Occipital lobe (tissue), 3 donors: ENCODE measurements at places on chromosomes 5 and 9.

DNA sequence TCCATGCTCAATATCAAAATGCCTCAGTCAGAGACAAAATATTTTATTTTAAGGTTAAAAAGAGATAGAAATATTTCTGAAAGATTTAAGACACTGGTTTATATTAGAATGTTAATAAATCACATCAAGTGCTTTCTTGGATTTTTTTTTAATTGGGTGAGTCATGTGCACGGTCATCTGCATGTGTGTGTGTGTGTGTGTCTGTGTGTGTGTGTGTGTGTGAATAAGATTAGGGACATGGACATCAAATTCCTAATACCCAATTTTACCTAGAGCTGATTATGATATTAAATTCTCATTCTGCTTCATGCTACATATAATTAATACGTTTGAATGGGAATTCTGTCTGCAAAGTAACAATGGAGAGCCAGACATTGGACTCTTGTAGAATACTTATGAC is 122.9 kb downstream of the BASP1 start:
- no peak for DNase-seq

DNA sequence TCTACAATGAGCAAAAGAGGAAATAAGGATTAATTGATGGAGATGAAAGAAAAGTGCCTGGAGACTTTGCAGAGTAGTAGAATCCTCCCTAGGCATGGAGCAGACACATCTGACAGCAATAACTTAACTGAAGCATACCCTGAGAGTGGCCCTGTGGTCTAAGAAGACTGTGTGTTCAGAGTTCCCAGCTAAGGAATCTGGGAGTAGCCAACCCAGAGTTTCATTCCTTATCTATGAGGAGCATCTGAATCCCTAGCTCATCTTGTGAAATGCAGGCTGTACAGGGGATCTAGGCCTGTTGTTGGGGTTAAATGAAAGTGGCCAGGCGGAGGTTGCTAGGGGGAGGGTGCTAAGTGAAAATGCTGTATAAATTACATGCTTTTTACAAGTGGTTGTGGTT is 233.1 kb upstream of the FBXL7 start:
- DNase-seq = no peak

- DNase-seq = no peak
These were observed 1.3 kb downstream of the ADRB2 start for GRCh38 chr5:148827723-148828122.

DNA sequence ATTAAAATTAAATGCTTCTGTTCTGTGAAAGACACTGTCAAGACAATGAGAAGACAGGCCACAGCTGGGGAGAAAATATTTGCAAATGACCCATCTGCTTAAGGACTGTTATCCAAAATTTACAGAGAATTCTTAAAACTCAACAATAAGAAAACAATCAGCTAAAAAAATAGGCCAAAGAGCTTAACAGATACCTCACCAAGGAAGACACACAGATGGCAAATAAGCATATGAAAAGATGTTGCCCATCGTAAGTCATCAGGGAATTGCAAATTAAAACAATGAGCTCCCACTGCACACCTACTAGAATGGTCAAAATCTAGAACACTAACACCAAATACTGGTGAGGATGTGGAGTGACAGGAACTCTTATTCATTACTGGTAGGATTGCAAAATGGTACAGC is 10.3 kb downstream of the WNK2 start:
- no peak for DNase-seq

- DNase-seq = no peak
These were observed 88.5 kb downstream of the SUSD1 start for GRCh38 chr9:112086627-112087026.

DNA sequence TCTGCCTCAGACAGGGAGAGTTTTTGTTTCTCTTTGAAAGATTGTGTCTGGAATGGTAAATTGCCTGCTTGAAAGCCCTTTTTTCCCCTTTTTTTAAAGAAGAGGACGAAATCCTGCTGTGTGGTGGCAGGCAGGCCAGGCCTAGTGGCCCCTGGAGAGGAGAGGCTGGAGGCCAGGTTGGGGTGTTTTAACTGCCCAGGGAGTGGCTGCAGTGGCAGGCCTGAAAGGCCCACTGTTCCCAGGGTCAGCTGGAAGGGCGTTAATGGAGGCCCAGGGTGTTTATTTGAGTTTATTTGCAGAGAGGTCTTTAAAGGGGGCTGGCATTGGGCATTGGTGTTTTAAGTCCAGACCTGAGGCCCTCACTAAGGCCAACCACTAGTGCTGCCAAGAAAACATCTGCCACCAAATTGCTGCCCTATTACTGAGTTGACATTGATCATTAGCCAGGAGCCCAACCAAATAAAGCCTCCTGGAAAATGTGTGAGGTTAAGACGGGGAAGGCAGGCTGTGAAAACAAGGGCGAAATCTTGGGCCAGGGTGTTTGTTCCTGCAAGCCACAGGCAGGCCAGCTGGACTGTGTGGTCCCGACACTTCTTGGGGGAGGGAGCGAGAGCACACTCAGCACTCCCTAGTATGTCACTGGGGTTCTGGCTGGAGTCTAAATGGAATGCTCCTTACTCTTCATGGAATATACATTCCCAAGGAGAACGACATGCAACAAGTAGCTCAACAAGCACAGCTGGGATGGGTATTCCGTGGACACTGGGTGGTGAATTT is 5.0 kb downstream of the JADE2 start:
- DNase-seq = no peak

- no peak for DNase-seq
These were observed 31.7 kb upstream of the CSF1R start for GRCh38 chr5:150117945-150118560.

DNA sequence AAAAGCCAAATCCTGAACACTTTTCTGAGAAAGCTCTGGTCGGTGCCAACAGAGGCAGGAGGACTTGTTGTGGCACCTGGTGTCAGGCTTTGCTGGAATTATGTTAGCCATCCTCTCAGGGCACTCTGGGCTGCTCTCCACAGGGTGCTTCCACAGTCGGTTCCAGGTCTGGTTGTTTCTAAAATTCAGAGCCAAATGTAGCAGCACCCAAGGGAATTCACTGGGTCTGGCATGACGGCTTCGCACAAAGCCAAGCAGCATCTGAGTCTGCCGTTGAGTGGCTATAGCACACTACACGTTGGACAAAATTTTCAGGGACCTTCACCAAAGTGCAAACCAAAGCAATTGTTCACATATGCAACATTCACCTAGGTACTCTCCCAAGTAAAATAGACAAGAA is 110.2 kb downstream of the PJA2 start:
- no peak for DNase-seq

- no peak for DNase-seq
These were observed 54.1 kb downstream of the USP20 start for GRCh38 chr9:129889122-129889940.

DNA sequence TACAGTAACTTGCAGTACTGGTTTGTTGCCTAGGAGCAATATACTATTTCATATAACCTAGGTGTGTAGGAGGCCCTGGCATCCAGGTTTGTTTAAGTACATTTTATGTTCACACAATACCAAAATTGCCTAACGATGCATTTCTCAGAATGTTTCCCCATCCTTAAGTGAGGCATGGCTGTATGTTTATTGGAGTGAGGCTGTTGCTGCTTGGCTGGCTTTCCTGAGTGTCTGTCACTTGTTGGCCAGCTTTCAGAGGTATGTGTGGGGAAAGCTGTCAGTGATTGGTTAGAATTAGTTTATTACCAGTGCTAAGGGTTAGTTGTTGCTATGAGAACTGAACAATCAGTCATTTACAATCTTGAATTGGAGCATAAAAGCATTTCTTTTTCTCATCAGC is 154.1 kb upstream of the CDH12 start:
- DNase-seq = no peak

GRCh38 chr5:36826694-36827093 is 49.9 kb upstream of the NIPBL start:
- no peak for DNase-seq

DNA sequence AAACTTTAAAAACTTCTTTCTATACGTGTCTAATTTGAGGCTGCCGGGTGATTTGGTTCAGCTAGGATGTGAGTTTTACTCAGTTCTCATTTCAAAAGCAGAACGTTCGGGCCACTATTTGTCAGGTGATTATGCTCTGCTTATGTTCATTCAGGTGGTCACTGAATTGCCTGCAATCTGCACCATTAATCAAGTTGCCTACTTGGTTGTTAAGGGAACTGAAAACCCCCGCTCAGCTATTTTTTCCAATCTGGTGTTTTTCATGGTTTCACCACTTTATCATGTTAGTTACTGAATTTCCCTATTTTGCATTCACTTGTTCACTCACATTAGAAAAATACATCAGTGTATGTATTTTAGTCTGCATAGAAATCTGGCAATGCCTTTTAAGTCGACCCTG is 523.0 kb downstream of the CSNK1G3 start:
- no peak for DNase-seq
